T follicular helper cell (primary cell): ENCODE measurements at places on chromosomes 11 and 22.
A peak's percentile ranks its signal among the peaks of the same experiment; 100 is the strongest.

DNA sequence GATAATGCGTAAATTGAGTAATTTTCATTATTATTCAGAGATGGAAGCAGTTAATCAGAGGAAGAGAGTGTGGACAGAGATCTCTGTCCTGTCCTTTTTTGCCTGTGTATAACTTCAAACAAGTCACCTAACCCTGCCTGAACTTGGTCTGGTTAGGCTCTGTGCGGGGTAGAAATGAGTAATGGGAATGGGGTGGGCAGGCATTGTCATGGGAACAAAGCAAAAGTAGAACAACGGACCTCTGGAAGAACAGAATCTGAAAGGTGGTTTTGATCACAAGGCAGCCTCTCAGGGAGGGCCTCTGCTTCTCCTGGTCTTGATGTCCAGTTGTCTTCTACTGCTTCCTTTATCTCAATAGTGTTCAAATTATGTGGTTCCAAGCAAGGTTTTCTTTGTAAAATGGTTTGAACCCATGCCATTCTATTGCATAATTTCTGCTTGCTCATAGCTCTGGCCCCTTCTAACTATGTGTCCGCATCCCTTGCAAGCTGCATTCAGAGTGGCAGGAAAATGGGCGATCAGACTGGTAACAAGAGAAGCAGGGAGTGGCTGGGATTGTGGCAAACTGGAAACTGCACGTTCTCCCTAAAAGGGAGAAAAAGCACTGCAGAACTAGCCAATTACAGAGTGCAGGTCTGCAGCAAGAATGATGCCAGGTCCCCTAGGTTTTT lies 76.1 kb downstream of the PRR5L start:
- DNase-seq = no peak

GRCh38 chr11:44031549-44031948 lies 16.2 kb upstream of the ACCSL start:
- DNase-seq = no peak

GRCh38 chr11:133123796-133124195 lies 408.5 kb downstream of the OPCML start:
- no peak for DNase-seq

DNA sequence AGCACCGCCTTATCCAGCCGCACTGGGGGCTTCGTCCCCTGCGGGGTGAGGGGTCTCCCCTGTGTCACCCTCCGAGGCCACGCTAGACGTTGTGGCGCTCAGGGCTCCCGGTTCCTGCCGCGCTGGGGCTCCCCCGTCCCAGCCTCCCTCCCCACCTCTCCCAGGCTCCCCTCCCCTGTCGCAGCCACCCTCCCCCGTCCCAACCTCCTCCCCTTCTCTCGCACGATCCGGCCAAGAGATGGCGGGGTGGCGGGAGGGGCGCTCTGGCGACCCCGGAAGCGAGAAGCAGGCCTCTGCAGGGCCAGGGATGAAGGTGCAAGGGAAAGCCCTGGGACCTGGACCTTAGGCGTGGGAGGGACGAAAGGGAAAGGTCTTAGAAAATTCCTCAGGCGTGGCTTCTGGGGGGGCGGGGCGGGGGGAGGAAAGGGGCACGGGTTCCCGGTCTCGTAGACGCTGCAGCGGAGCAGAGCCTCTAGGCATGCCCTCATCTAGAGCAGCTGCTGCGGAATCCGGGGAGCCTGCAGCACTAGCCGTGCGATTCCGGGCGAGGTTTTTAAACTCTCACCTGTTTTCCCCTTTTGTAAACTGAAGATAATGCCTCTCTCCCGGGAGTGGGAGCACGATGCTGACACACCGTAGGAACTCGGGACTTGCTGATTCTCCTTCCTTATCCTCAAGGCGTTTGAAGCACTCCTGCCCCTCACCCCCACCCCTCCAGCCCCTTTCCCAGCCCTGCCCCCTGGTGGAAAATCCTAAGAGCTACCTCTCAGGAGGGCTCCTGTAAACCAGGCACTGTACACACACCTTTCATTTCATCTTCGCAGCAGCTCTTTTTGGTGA lies 14.4 kb downstream of the KCNJ5 start:
- peak; percentile 29 for DNase-seq

DNA sequence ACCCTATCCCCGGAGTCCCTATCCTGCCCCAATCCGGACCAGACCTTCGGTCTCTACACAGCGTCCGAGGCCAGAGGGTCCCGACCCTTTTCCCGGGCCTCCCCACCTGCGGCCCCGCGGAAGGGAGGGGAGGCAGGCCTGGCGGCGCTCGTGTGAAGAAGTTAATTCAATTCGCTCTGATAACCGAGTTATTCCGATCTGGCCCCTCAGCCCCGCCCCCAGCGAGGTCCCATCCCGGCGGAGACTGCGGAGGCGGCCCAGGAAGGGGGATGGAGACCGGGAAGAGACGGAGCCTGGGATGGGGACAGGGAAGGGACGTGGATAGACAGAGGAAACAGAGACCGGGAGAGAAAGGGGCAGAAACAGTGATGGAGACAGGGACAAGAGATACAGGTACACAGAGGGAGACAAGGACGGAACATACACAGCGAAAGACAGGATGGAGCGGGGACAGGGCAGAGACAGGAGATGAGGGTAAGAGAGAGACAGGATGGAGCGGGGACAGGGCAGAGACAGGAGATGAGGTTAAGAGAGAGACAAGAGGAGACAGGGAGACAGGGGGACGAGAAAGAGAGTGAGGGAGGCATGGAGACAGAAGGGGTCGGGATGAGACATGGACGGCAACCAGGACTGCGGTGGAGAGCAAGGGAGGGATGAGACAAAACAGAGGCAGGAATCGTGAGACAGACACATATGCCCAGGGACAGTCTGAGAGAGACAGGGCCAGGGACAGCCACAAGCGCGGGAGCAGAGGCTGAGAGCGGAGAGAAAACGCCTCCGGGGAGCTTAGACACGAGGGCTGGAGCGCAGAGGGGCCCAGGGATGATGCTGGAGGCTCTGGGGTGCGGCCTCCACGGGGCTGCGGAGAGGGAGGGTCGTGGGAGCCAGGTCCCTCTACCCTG lies 636 bp upstream of the PHOX2A start:
- no peak for DNase-seq

- no peak for DNase-seq
Observed at GRCh38 chr11:126696982-126697381, 303.6 kb downstream of the KIRREL3 start.

DNA sequence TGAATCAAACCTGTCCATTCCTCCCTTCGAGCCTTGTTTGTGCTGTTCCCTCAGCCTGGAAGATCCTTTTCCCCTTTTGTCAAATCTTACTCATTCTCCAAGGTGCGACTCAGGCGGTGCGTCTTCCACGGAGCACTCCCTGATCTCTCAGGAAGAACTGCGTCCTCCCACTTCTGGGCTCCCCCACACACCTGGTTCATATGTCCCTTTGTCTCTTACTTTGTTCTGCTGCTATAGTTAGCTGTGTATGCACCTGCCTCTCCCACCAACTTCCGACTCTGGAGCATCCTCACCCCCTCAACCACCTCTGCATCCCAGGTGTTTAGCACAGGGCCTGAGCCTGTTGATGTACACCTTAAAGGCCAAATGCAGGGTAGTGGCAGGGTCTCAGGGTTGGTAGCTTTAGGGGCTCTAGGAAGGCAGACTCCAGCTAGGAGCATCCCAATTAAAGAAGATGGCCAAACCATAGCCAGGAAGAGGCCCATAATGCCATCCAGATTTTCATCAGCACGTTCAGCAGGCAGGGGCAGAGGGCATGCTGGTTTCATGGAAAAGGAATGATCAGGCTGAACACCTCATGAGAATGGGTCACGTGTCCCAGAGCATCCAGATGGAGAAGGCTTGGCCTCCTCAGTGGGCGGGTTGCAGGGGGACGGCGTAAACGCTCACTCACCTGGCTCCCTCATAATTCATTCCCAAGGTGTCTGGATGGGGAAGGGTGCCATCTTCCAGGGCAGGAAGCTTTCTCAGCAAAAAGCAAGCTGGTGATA lies 20.1 kb downstream of the PTPN5 start:
- no peak for DNase-seq

- DNase-seq = peak; percentile 6
Observed at GRCh38 chr11:114340311-114341131, 44.3 kb downstream of the NNMT start.

GRCh38 chr11:62883673-62884072 lies 3.0 kb downstream of the SLC3A2 start:
- DNase-seq = no peak

GRCh38 chr22:24437741-24438328 lies 10.4 kb downstream of the ADORA2A start:
- DNase-seq = no peak

DNA sequence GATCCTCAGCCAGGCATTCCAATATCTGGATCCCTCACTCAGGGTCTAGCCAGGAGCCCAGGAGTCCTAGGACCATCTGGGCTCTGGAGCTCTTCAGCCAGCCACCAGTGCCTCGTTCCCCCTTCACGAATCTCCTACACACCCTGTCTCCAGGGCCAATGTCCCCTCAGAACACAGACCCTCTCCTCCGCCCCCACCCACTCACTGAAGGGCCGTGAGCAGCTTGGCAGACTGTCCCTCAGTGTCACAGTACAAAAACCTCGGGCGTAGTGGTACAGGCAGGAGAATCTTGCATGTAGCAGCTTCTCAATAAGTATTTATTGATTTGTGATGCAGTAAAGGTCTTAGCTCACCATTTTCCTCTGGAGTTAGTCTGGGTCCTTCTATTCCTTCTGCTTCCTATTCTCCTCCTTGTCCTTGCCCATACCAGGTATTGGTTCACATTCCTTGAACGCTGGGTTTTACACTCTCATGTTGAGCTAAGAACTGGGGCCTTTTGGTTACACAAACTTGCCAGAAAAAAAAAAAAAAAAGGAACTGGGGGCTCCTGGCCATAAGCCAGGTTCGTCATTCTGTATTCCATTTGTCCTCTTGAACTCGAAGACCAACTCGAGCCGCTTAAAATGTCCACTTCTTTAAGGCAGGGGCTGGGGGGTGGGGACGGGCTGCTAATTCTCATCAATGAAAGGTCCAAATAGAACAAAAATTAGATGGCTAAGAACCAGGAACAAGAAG lies 2.3 kb downstream of the CXCR5 start:
- no peak for DNase-seq

DNA sequence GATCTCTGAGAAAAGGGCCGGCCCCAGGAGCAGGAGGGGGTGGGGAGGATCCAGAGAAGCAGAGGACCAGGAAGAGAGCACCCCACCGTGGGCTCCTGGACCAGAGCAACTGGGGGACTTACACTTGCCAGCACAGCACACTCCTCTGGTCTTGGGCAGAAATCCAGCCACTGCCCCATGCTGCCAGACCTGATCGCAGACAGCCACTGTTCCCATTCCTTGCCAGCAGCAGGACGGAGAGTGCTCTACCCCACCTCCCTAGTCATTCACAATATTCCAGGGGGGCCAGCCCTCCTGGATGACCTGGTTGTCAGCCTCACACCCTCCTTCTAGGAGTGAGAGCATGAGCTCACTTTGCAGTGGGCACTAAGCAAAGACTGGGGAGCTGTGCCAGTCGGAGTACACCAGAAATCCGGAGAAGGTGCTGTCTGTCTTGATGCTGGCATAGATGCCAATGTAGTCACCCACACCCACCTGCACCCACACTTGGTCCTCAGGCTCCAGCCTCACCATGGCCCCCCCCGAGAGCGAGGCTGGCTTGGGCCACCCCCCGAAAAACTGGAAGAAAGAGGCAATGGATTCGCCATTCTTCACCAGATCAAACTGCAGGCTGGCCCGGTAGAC lies 1.6 kb downstream of the C1QTNF5 start:
- DNase-seq = no peak

GRCh38 chr11:12815129-12815480 lies 140.9 kb downstream of the TEAD1 start:
- no peak for DNase-seq

GRCh38 chr11:8729837-8730696 lies 47.5 kb downstream of the RPL27A start:
- no peak for DNase-seq

GRCh38 chr11:4072668-4073285 lies 21.8 kb upstream of the RRM1 start:
- DNase-seq = peak; percentile 42

DNA sequence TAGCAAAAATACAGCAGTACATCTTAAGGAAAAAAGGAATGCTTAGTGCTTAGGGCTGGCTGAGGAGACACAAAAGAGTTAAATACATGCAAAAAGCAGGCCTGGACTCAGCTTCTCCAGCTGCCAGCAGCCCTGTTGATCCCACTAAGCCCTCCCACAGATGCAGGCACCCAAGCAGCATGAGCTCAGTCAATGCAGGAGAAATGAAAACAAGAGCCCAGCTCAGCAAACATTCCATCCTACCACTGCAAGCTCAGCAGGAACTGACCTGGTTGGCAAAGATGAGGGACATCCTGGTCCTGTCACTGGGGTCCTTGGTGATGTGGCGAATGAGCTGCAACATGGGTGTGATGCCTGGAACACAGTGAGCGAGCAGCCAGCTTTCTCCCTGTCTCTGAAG lies 5.8 kb downstream of the CYB5R2 start:
- DNase-seq = no peak

DNA sequence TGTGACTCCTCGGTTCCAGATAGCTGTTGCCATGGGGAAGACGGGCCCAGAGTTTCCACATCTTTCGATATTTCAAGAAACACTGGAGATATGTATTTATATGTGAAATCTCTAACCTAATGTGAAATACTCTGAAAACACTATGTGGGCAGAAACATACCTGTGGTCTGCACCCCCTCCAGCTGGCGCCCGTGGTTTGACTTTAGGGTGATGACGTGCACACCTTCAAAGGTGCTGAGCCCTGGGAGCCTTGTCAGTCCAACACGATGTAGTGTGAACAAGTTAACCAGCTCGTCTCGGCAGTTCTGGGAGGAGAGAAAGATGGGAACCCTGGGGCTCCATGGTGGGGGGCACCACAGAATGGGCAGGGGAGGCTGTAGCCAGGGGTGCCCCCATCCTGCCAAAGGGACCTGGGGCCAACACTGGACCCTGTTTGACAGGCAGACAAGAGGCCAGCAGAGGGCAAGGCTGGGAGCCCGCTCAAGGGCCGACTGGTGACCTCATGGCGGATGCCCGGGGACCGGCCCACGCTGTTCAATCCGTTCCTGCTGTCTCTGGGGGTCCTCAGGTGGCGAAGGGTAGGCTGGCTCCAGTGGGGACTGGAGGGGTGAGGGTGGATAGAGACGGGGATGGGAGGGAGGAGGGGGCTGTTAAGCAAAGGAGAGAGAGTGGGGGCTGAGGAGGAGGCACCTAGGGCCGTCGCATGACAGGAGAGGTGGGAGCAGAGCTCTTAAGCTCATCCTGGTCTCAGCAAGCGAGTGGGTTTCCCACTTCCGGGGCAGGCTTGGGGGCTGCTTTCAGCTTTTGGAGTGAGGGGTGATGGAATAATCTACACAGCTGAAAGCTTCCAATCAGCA lies 43.8 kb downstream of the TRIOBP start:
- no peak for DNase-seq
